Smooth muscle cell of the pulmonary artery (primary cell): ENCODE measurements at places on chromosomes 11 and 22. TPM values are rescaled to one million over a fixed set of nuclear protein-coding genes. Genes with fewer than 3 reads are reported as not detected.

The LAYN gene
- total RNA-seq, result 21.2 and 35.2 TPM in 2 replicates

The SAMM50 gene
- 34.7 and 37.5 TPM in 2 replicates for total RNA-seq

The C11orf42 gene
- total RNA-seq, result not detected in 2 replicates

The PARVG gene
- total RNA-seq, result 0.13 TPM in 1 of 2 replicates, not detected in the other

The PRR33 gene
- not detected in 2 replicates for total RNA-seq

The TSPAN32 gene
- 0.46 TPM in 1 of 2 replicates, not detected in the other for total RNA-seq

The OR51B5 gene
- total RNA-seq, result 0.13 and 0.17 TPM in 2 replicates

The TSSK2 gene
- not detected in 2 replicates for total RNA-seq

The CARD16 gene
- 2.8 and 8.8 TPM in 2 replicates for total RNA-seq

The RTN4RL2 gene
- 0.13 TPM in 1 of 2 replicates, not detected in the other for total RNA-seq

The OR8D1 gene
- total RNA-seq, result not detected in 2 replicates

The OR5B21 gene
- total RNA-seq, result not detected in 2 replicates

The MPPED1 gene
- not detected in 2 replicates for total RNA-seq

The NXPE4 gene
- not detected in 2 replicates for total RNA-seq

The CCDC188 gene
- total RNA-seq, result 1.2 and 2.7 TPM in 2 replicates

The FRMD8 gene
- 32.6 and 47.5 TPM in 2 replicates for total RNA-seq

The DEFB131B gene
- not detected in 2 replicates for total RNA-seq

The DDTL gene
- total RNA-seq, result 0.76 and 0.85 TPM in 2 replicates

The SLC17A6 gene
- not detected in 2 replicates for total RNA-seq

The BTBD18 gene
- total RNA-seq, result not detected in 2 replicates

The MMP13 gene
- total RNA-seq, result not detected in 2 replicates

The TRIM49 gene
- total RNA-seq, result not detected in 2 replicates

The VSIG10L2 gene
- not detected in 2 replicates for total RNA-seq

The RNF26 gene
- 15.2 and 15.6 TPM in 2 replicates for total RNA-seq

The OR10D3 gene
- not detected in 2 replicates for total RNA-seq

The POTEH gene
- not detected in 2 replicates for total RNA-seq

The TKFC gene
- total RNA-seq, result 29.8 and 34.7 TPM in 2 replicates

The C22orf15 gene
- 1.4 and 1.8 TPM in 2 replicates for total RNA-seq

The SCO2 gene
- 1.2 and 1.5 TPM in 2 replicates for total RNA-seq

The KRTAP5-10 gene
- not detected in 2 replicates for total RNA-seq

The MAPK8IP2 gene
- total RNA-seq, result 0.03 and 0.07 TPM in 2 replicates
